Thoracic aorta (tissue), 2 donors: ENCODE measurements at places on chromosomes 7 and 10. TPM values are rescaled to one million over a fixed set of nuclear protein-coding genes. Genes with fewer than 3 reads are reported as not detected.

WDR86 gene
- total RNA-seq = 8.5 TPM

DNA sequence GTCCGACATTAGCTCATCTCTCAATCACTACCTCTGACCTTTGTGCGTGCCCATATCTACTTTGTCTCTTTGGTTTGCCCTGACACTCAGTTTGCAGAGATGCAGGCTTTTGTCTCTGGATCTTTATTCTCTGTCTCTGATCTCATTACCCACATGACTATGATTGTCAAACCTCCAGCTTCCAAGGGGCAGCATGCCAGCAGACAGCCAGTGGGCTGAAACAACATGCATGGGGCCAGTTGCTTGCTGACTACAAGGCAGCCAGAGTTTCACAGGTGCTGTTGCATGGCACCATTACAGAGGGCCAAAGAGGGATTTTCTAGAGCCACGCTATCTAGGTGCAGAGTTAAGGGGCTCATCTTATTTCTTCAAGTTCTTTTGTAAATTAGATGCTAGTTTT is 146.2 kb downstream of the SPAG6 start:
- no peak overlapping the region for H3K4me3 ChIP-seq
- no peaks in the 10 kb centered on the region for H3K36me3 ChIP-seq
- DNase-seq = no peak
- no peak overlapping the region for H3K27ac ChIP-seq
- H3K4me1 ChIP-seq = no peaks in the 10 kb centered on the region
- no peaks in the 10 kb centered on the region for H3K27me3 ChIP-seq

DNA sequence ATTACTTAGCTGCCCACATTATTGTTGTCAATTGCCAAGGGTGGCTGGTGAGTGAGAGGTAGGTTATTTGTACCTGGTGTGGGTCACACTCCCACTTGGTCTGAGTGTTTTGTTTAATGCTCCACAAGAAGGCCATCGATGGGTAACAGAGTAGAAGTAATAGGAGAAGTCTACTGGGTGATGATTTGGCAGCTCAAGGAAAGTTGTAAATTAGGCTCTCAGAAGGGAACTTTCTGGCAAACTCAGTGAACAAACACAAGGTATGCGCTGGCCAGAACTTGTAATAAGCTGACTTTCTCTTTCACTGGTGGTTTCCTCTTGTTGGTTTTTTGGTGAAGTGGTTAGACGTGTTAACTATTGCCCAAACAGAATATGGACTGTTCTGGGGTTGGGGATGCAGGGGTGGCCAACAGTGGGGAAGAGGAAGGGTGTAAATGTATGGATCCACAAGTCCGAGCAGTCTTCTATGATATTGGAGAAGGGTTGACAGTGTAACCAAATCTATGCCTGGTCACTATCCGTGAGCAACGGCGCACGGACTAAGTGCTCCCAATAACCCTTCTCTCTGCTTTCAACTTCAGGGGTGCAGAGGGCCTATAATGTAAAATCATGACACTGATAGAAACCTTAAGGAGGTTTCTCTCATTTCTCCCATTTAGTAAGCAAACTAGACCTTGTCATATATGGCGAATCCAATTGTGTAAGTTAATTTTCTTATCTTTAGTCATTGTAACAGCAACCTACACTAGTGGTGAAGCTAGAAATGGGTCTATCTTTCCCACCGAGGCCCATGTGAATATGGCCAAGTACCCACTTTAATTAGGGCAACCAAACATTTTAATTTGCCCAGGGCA is 212.8 kb downstream of the PTEN start:
- H3K27ac ChIP-seq = no peak overlapping the region
- H3K4me1 ChIP-seq = peaks cover under 1% of the 10 kb centered on the region
- no peak overlapping the region for H3K4me3 ChIP-seq
- no peaks in the 10 kb centered on the region for H3K27me3 ChIP-seq
- no peaks in the 10 kb centered on the region for H3K36me3 ChIP-seq

- DNase-seq = no peak
- H3K36me3 ChIP-seq = no peaks in the 10 kb centered on the region
- H3K27me3 ChIP-seq = no peaks in the 10 kb centered on the region
- no peak overlapping the region for H3K4me3 ChIP-seq
- no peaks in the 10 kb centered on the region for H3K4me1 ChIP-seq
- H3K27ac ChIP-seq = no peak overlapping the region
Measured at GRCh38 chr7:150476819-150477631, 26.6 kb downstream of the GIMAP8 start.
